GM20000 (cell line): ENCODE measurements at places on chromosomes 11 and 22.

DNA sequence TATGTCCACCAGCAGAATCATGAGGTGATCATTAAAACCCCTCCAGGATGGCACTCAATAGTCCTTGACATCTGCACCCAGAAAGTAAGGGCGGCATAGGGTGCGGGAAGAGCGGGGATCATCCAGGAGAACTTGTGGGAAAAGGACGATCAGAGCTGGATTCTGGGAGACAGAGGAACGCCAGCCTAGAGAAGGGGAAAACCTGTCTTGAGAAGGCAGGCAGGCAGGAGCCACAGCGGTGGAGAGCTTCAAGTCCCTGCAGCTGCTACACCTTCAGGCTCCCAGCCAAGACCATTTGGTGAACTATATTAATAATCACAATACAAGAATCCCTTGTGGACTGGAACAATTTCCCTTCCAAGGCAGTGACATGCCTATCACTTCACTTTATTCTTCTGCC, 134.3 kb downstream of the BUD13 start:
- DNase-seq, result no peak

DNA sequence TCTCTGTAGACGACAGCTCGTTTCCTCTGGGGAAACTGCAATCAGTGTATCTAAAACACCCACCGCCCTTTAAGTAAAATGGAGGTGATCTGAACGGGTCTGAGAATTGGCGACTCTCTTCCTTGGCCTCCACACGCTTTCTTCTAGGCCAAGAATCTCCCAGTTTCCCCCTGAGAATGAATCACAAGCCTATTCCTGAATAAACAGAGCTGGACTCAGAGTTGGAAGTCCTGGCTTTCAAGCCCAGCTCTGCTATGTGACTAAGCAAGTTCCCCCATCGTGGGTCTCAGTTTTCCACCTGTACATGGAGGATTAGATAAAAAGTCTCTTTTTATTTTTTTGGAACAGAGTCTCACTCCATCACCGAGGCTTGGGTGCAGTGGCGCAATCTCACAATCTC, 200.4 kb downstream of the MN1 start:
- DNase-seq, result no peak

GRCh38 chr11:8156877-8157276, 11.9 kb downstream of the RIC3 start:
- DNase-seq, result no peak

GRCh38 chr22:37256075-37256726, 12.1 kb upstream of the RAC2 start:
- DNase-seq, result no peak

DNA sequence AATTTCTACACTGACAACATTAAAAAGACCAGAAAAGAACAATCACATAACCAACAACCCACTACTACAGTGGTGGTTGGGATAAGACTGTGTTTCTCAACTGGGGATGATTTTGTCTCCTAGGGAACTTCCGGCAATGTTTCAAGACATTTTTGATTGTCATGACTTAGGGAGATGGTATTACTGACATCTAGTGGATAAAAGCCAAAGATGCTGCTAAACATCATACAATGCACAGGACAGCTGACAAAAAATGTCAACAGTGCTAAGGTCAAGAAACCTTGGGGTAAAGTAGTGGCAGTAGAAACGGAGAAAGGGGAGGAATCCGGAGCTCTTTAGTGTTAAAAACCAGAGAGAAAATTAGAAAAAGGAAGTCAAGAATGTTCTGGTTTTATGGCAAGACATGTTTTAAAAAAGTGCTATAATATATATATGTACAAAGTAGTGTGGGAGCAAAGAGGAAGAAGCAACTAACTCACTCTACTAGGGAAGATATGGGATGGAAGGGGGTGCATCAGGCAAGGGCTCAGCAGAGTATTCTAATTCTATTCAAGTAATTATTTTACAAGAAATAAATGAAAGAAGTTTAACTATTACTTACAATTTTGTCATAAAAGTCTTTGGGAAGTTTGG, 37.2 kb downstream of the CKAP5 start:
- no peak for DNase-seq

DNA sequence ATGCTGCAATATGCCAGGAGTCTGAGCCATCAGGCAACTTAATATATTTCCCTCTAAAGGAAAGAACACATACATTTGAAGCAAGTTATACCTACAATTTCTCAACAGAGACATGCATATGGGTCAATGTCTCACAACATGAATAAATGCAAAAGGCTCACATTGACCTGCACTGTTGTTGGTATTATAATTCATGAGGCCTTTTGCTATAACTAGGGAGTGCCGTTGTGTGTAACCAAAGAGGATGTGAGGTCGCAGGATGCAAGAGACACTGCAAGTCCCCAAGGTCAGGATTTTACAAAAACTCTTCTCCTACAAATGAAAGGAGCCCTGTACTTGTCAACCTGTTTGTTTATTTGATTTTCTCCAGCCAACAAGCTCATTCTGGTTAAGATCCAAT, 250.5 kb downstream of the LARGE1 start:
- no peak for DNase-seq

- DNase-seq, result no peak
Measured at GRCh38 chr11:66874232-66874631, 17.4 kb downstream of the LRFN4 start.

- no peak for DNase-seq
Measured at GRCh38 chr11:64934682-64935358, 873 bp downstream of the GPHA2 start.

DNA sequence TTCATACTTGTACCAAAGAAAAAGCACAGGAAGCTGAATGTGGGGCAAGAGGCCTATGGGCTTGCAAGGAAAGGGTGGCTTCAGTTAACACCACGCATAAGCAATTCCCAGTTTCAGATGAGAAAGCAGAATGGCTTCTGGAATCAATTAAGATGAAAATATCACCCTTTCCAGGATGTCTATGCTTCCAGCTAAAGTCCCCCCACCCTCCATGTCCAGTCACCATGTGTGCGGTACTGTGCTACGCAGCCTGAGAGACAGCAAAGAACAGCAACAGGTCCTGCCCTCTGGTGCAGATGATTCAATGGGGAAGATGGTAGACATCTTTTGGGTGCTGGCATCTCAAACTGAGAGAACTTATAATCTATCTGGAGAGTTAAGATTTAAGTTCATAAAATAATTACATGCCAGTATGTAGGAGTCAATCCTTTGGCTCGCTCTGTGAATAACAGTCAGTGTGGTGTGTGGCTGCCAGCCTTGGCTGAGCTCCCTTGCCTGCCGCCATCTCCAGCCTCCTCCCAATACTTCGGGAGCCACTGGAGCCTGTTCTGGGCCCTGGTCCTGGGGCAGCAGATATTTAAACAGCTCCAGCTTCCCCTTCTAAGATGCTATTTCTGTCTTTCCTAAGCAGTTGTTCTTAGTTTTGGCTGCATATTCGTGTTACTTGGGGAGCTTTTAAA, 44.5 kb downstream of the ME3 start:
- DNase-seq, result no peak
